ENCODE measurements at places on chromosomes 5 and 9.

DNA sequence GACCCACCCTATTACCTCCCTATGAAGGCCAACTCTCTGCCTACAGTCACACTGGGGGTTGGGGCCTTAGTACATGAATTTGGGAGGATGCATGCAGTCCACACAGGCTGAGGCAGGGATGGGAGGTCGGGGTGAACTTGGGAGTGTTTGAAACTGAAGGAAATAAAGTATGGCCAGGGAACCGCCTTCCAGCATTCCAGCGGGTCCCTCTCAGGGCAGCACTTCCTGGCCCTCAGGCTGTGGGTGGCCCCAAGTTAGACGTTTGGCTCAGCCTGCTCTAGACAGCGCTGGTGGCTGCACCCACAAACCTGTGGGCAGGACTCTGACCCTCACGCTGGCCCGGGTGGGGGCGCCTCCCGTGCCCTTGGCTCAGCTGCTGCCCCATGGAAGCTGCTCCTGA lies 74.3 kb downstream of the UBE2QL1 start:
- H3K4me1 ChIP-seq, result no peaks in the 10 kb centered on the region
- no peaks in the 10 kb centered on the region for H3K36me3 ChIP-seq
- H3K27me3 ChIP-seq, result peaks cover 48% of the 10 kb centered on the region
- no peak overlapping the region for H3K27ac ChIP-seq
- DNase-seq, result no peak
- no peak overlapping the region for H3K4me3 ChIP-seq

GRCh38 chr9:124342776-124343485 lies 72.3 kb downstream of the PSMB7 start:
- no peak overlapping the region for H3K4me3 ChIP-seq
- no peaks in the 10 kb centered on the region for H3K27me3 ChIP-seq
- H3K4me1 ChIP-seq, result no peaks in the 10 kb centered on the region
- no peak for DNase-seq
- no peak overlapping the region for H3K27ac ChIP-seq

GRCh38 chr5:80987078-80987766 lies 27.1 kb downstream of the RASGRF2 start:
- H3K36me3 ChIP-seq, result no peaks in the 10 kb centered on the region
- H3K27ac ChIP-seq, result no peak overlapping the region
- DNase-seq, result no peak

DNA sequence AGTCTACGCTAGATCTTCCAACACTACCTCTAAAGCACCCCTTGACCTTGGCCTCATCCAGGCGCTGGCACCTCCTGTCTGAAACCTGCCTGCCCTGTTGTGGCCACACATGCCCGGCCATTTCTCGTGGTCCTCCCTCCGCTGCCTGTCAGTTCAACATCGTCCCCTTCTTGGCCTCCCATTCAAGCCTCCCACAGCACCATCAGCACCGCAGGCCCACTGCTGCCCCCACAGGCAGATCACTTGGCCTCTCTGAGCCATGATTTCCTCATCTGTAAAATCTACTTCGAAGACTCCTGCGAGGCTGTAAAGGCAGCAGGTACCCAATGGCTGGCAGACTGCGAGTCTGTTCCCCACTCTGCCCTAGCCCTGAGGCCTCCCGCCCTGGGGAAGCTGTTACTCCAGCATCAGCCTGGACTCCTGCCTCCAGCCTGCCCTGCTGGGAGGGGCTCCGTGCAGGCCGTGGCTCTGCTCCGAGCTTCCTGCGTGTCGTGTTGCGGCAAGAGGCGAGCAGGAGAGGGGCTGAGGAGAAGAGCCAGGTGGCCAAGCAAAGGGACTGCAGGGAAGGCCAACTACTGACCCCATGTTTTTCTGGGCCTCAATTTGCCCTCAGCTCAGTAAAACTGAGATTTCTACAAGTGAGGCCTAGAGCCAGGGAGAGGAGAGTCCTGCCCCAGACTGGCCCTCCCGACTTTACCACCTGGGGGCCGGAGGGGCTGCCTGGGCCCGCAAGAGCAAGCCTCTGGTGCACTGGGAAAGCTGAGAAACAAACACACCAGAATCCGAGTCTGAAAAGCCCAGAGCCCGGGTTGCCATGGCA lies 70.5 kb upstream of the LRRTM2 start:
- DNase-seq, result no peak
- peaks cover 22% of the 10 kb centered on the region for H3K4me1 ChIP-seq
- H3K27me3 ChIP-seq, result no peaks in the 10 kb centered on the region
- H3K36me3 ChIP-seq, result peaks cover 4% of the 10 kb centered on the region
- H3K4me3 ChIP-seq, result no peak overlapping the region

GRCh38 chr9:116061546-116062205 lies 91.9 kb upstream of the PAPPA start:
- no peaks in the 10 kb centered on the region for H3K36me3 ChIP-seq
- H3K27ac ChIP-seq, result no peak overlapping the region
- H3K4me1 ChIP-seq, result no peaks in the 10 kb centered on the region
- H3K4me3 ChIP-seq, result no peak overlapping the region
- no peak for DNase-seq

DNA sequence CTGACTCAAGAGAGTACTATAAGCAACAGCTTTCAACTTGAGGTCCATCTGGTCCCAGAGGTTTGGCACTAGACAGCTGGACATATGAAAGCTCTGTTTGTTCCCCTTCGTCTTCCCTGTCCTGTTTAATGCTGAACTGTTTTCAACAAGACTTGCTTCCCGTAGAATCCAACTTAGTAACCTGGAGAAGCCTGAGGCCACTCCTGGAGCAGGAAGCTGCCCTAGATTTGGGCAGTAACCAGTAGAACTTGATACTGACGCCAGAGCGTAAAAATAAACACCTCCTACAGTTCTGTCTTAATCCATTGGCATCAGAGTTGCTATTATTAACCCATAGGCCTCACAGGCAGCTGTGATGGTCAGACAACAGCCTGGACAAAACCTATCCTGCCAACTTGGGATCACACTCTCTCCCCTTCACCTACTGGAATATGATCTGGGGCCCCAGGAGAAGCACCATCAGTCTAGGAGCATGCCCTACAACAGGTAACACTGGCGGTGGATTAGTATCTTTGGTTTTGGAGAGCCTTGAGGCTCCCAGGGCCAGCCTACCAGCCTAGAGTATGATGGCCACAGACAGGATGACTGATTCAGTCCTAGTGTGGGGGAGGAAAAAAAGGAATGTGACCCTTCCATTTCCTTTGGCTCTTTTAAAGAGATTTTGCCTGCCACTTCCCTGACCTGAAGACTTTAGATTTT lies 29.2 kb downstream of the RUSC2 start:
- no peak overlapping the region for H3K27ac ChIP-seq
- no peaks in the 10 kb centered on the region for H3K4me1 ChIP-seq
- no peaks in the 10 kb centered on the region for H3K36me3 ChIP-seq
- DNase-seq, result no peak
- H3K27me3 ChIP-seq, result no peaks in the 10 kb centered on the region

GRCh38 chr9:36504156-36504555 lies 68.5 kb upstream of the MELK start:
- H3K36me3 ChIP-seq, result no peaks in the 10 kb centered on the region
- H3K27me3 ChIP-seq, result peaks cover 13% of the 10 kb centered on the region
- H3K27ac ChIP-seq, result no peak overlapping the region
- H3K4me3 ChIP-seq, result no peak overlapping the region
- no peak for DNase-seq
- no peaks in the 10 kb centered on the region for H3K4me1 ChIP-seq

- no peak overlapping the region for H3K4me3 ChIP-seq
- no peak for DNase-seq
- H3K4me1 ChIP-seq, result no peaks in the 10 kb centered on the region
- peaks cover 12% of the 10 kb centered on the region for H3K36me3 ChIP-seq
Observed at GRCh38 chr9:90822866-90823265, 21.2 kb downstream of the SYK start.

GRCh38 chr5:74892921-74893320 lies 26.7 kb upstream of the FAM169A start:
- no peaks in the 10 kb centered on the region for H3K36me3 ChIP-seq
- no peaks in the 10 kb centered on the region for H3K4me1 ChIP-seq
- DNase-seq, result no peak
- no peak overlapping the region for H3K4me3 ChIP-seq
- peaks cover 4% of the 10 kb centered on the region for H3K27me3 ChIP-seq
- no peak overlapping the region for H3K27ac ChIP-seq

DNA sequence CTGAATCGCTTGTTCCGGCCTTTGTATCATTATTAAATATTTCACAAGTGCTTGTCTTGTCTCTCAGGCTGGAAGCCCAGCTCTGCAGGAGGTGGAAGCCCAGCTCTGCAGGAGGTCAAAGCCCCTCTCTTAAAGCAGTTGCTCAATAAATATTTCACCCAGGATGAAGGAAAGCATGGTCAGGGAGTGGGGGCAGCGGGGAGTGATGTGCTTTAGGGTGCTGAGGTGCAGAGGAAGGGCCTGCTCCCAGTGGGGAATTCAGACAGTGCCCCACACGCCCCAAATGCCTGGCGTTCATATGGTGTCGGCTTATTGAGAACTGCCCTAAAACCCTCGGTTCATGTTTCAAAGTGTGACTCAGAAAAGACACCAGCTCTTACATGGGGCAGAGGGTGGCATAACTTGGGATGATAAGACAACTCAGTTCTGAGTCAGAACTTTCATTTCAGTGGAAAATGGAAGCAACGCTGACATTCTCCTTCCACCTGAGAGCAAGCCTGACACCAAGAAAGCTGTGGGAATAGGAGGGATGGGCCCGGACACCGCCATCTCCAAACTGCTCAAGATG lies 114.3 kb upstream of the DAP start:
- H3K27me3 ChIP-seq, result peaks cover 29% of the 10 kb centered on the region
- H3K4me1 ChIP-seq, result no peaks in the 10 kb centered on the region
- no peak overlapping the region for H3K27ac ChIP-seq
- H3K36me3 ChIP-seq, result no peaks in the 10 kb centered on the region
- no peak overlapping the region for H3K4me3 ChIP-seq

DNA sequence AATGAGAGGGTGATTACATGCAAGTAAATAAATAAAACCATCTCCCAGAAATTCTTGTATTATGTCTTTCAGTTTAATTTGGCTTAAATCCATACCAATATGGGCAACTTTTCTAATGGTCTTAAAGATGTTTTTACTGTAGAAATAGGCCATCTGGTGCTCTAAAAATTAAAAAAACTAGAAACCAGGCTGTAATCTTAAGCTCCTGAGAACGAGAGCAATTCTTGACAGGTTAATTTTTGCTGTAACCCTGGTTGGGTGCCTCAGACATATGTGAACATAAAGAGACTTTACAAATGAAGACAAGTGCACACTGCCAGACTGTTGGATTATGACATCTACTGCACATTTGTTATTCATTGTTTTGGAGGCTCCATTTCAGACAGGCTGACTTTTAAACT lies 246.8 kb upstream of the DAB2 start:
- DNase-seq, result no peak
- H3K27ac ChIP-seq, result no peak overlapping the region
- H3K27me3 ChIP-seq, result no peaks in the 10 kb centered on the region
- H3K4me3 ChIP-seq, result no peak overlapping the region

GRCh38 chr5:73393611-73394489 lies 54.7 kb downstream of the FOXD1 start:
- no peaks in the 10 kb centered on the region for H3K4me1 ChIP-seq
- H3K4me3 ChIP-seq, result no peak overlapping the region
- peaks cover 8% of the 10 kb centered on the region for H3K27me3 ChIP-seq

- H3K4me3 ChIP-seq, result no peak overlapping the region
- H3K27me3 ChIP-seq, result no peaks in the 10 kb centered on the region
- peaks cover 22% of the 10 kb centered on the region for H3K36me3 ChIP-seq
- H3K4me1 ChIP-seq, result no peaks in the 10 kb centered on the region
Observed at GRCh38 chr9:123231421-123231820, 37.0 kb downstream of the STRBP start.

DNA sequence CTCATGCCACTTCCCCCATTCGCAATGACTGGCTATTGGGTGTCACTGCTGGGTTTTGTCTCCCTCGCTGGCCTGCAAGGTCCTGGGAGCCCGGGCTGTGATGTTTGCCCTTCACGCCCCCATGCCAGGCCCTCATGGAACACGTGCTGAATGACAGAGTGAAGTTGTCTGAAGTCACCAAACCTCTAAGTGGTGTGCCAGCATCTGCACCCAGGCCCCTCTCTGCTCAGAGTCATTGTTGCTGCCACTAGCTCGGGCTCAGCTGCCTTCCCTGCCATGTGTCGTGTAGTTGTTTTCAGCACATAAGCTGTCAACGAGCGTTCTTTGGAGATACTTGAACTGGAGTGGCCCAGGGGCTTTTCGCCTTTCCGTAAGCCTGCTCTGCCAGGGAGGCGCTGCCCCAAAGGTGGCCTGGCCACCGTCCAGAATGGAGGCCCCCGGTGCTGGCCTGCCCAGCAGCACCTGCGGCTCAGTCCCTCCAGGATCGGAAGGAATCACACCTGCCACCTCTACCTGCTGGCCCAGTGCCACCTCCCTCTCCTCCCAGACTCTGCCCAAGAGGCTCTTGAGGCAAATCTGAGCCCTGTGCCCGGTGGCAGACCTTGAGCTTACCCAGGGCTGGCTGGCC lies 250.1 kb downstream of the PBX3 start:
- no peaks in the 10 kb centered on the region for H3K36me3 ChIP-seq
- peaks cover 69% of the 10 kb centered on the region for H3K27me3 ChIP-seq
- H3K27ac ChIP-seq, result no peak overlapping the region
- no peaks in the 10 kb centered on the region for H3K4me1 ChIP-seq

- H3K4me1 ChIP-seq, result peaks cover 32% of the 10 kb centered on the region
- H3K27me3 ChIP-seq, result no peaks in the 10 kb centered on the region
- DNase-seq, result no peak
- no peaks in the 10 kb centered on the region for H3K36me3 ChIP-seq
Observed at GRCh38 chr9:87577746-87578145, 80.1 kb downstream of the DAPK1 start.

DNA sequence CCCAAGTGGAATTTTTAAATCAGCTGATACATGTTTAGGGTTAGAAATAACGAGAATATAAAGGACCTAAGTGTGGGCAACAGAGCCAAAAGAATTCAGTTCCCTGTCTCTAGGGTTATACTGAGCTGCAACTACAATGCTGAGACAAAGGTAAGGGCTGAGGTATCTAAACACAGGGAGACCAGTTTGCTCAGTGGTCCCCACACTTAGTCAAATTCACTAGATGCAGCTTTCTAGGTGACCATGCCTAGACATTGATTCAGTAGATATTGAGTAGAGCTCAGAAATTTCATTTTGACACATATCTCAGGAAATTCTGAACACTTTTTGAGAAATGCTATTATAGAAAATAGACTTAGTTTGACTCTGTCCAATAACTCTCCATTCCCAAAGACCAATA lies 84.8 kb downstream of the PPP2R2B start:
- no peak for DNase-seq
- H3K27ac ChIP-seq, result no peak overlapping the region
- H3K4me1 ChIP-seq, result no peaks in the 10 kb centered on the region
- H3K27me3 ChIP-seq, result no peaks in the 10 kb centered on the region
